Activated T-cell treated with anti-CD3 and anti-CD28 coated beads, Interleukin-2, amount 50 U/mL, for 24 hours (primary cell): ENCODE measurements at places on chromosomes 6 and 20.

DNA sequence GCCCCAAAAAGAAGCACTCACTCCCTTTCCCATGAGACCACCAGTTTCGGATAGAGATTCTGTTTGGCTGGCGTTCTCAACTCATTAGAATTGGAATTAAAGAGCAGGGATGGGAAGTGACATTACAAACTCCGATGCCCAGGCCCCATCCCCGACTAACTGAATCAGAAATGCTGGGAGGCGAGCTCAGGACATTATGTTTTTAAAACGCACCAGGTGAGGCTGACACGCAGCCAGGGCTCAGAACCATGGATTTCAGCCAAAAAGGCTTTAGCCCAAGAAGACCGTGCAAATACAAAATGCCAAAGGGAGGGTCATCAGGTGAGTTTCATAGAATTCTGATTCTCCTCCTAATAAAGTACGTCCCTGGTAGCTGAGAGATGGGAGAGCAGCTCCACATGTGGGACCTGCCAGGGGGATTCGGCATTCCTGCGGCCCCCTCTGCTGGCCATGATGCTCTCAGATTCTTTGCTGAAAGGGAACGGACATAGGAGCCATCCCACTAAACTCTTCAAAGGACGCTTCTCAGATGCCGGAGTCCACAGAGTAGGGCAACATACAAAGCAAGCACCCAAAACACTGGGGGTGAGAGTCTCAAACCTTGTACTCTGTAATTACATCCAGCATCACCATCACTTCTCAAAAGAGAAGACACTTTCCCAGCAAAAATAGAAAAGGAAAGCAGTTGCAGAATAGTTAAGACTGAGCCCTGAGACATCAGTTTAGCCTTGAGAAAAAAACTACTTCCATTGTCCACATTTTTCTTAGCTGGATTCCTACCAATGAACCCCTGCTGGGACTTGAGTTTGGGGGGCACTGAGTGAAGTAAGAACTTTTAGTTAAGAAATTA lies 205.2 kb downstream of the BMP7 start:
- DNase-seq: no peak

DNA sequence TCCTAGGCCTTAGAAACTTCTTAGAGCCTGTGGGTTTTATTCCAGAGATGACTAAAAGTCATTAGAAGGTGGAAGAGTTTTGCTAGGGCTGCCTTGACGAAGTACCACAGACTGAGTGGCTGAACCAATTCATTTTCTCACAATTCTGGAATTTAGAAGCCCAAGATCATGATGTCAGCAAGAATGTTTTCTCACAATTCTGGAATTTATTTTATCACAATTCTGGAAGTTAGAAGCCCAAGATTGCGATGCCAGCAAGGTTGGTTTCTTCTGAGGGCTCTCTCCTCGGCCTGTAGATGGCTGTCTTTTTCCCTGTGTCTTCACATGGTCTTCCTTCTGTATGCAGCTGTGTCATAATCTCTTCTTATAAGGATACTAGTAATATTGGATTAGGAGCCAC lies 672.9 kb upstream of the MARCKS start:
- DNase-seq: no peak

DNA sequence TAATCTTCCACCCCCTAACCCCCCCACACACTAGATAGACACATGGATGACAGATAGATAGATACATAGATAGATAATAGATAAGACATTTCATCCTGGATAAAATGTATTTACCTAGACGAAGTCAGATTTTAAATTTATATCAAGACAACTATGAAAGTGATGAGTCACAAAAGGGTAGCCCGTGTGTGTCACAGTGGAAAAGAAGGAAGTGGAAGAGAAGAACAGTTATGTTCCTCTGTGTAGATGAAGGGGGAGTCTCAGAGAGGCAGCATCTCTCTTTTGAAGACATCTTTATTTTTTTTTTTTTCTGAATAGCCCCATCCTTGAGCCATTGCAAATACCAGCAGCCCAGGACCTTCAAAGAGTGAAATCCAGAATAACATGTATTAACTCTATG lies 121.7 kb upstream of the VGLL2 start:
- DNase-seq: no peak

DNA sequence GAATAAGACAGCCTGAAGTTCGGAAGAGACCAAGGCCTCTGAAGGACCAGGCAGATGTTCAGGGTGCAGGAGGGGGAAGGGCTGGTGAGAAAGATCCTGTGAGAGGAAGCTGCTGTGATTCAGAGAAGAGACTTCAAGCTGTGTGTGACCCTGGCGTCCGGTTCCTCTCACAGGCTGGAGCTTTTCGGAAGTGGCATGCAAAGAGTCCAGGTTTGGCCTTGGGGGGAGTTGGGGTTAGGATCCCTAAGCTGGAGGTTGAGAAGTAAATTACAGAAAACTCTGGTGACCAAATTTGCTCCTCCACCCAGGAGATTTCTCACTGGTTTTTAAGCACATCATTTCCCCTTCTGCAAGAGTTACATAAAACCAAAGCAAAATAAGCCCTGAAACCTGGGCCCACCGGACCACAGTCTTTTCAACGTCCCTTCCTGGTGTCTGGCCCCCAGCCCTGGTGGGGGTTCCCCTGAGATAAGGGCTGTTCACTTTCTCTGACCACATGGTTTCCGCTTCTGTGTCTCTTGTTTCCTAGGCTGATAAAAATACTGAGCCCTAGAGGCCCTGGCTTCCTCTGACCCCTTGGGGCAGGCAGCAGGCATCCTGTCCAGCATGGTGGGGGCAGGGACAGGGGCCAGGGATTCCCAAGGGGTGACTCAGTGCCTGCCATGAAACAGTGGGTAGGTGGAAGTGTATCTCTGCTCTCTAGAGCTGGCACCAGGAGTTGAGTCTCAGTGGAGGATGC lies 12.0 kb upstream of the LTA start:
- peak; percentile 69 for DNase-seq

DNA sequence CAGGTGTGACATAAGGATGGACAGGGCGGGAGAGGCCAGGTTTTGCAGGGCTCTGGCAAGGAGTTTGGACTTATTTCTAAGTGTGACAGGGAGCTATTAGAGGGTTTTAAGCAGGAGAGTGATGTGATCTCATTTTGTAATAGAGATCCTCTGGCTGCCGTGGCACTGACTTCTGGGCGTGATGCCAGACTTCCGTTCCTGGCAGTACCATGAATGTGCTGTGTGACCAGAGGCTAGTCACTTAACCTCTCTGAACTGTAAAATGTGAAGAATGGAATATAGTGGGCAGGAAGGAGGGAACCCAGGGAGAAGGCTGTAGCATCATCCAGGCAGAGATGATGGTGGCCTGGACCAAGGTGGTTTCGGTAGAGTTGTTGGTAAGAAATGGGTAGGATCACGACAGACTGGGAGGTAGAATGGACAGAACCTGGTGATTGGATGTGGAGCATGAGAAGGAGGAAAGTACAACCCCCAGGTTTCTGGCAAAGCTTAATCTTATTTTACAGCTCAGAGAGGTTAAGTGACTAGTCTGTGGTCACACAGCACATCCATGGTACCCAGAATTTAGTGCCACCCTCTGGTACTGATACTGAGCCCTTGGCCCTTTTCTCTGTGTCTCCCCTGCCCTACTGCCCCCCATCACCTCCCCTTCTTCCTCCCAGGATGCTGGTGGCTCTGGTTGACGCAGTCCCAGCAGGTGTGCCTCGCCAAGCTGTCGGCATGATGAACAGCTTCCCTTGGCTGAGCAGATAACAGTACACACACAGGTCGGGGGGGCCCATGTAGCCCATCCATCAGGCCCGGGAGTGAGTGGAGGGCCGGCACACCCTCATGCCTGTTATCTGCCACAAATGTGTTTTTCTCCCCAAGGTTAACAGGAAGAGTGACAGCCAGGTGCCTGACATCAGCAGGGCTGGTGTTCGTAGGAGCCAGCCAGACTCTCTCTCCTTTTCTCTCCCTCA lies 52.9 kb upstream of the CTNNBL1 start:
- no peak for DNase-seq

DNA sequence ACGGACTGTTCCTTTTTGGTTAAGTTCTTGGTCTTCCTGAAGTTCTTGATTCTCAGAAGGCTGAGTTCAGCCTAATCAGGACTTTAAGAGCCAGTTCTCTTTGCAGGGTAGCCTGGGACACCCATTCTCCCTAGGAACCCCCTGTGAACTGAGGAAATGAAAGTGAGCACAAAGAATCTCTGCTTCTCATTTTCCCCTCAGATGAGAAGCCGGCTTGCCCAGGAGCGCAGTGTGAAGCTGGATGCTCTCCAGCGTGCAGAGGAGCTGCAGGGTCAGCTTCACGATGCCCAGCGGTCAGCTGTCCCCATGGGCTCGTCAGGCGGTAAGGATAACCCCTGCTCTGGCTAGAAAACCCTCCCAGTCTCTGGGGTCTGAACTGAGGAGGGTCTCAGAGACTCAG lies 34.0 kb downstream of the CD164 start:
- DNase-seq: no peak

DNA sequence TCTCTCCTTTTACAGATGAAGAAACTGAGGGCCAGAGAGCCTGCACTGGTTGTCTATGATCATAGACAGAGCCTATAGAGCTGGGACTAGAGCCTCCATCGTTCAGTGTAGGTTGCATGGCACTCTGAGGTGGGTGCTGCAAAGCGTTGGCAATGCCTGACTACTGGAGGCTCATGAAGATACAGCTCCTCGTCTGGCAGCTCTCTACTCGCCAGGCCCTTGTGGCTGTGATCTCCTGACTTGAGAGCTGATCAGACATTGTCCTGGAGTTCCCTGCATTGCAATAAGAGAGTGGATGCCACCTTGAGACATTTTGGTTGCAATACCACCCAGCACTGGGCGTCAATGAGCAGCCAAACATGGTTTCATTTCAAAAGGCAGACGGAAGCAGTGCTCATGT lies 270.1 kb upstream of the ARID1B start:
- no peak for DNase-seq

GRCh38 chr6:140317950-140318349 lies 943.5 kb upstream of the CITED2 start:
- no peak for DNase-seq

DNA sequence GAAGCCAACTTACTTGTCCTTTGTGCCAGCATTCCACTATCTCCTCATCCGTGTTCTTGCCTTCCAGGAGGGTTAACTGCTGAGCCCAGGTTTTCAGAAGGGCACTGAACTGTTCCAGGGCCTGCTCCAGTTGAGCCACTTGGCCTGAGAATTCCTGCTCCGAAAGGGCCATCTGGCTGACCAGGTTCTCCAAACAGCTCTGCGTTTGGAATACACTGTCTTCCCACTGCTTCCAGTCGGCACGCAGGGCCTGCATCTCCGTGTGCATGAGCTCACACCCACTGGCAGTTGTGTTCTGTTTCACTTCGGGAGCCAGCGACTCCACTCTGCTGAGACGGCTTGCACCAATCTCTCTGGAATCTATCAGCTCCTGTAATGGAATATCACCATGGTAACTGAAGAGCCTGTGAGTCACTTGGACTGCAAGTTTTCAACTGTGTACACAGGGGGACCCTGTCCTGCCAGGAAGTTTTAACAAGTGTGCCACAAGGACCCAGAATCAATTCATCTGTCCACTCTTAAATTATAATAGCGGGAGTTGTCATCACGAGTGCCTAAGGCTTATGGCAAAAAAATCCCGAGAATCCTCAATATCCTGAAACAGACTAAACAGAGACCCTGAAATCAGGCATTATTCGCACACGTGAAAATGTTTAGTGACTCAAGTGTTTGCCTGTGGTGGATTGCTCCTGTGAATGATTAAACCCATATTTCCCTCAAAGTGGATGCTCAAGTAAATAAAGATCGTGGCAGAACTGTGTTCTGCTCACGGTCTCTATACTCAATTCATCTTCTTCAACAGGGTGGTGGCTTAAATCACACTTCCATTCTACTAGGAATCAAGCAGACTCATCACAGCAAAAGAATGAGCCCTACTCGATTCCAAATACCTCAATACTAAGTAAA lies 255.9 kb downstream of the SYNE1 start:
- DNase-seq: no peak

- DNase-seq: peak; percentile 66
Measured at GRCh38 chr20:33862709-33863403, 51.7 kb downstream of the CHMP4B start.

GRCh38 chr6:143549221-143549948 lies 37.9 kb upstream of the FUCA2 start:
- DNase-seq: no peak

- no peak for DNase-seq
Measured at GRCh38 chr6:150496629-150497028, 103.1 kb upstream of the PLEKHG1 start.

GRCh38 chr6:90004511-90004910 lies 110.2 kb downstream of the GJA10 start:
- DNase-seq: no peak
